KG1 (cell line): ENCODE measurements at places on chromosomes 16 and 17.

- DNase-seq, result no peak
Observed at GRCh38 chr16:65500007-65500406, 378.1 kb upstream of the CDH11 start.

GRCh38 chr16:55149622-55150021 lies 174.4 kb upstream of the IRX6 start:
- no peak for DNase-seq

DNA sequence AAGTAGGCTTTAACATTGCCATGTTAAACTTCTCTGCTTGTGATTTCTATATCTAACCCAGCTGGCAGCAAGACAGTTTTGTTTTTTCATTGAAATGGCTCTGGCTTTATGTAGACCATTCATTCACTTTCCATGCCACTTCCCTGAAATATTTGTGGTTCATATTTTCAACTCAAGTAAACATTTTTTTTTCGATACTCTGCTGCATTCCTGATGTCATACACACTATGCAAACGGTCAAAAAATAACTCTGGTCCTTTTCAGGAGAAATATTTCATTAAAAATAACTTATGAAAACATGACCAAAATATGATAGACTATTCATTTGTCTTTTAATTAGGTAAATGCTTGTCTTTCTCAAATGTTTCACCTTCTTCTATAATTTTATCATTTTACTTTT lies 116.3 kb downstream of the USP22 start:
- DNase-seq, result no peak

- DNase-seq, result no peak
Observed at GRCh38 chr16:31505483-31505882, 2.7 kb downstream of the RUSF1 start.

DNA sequence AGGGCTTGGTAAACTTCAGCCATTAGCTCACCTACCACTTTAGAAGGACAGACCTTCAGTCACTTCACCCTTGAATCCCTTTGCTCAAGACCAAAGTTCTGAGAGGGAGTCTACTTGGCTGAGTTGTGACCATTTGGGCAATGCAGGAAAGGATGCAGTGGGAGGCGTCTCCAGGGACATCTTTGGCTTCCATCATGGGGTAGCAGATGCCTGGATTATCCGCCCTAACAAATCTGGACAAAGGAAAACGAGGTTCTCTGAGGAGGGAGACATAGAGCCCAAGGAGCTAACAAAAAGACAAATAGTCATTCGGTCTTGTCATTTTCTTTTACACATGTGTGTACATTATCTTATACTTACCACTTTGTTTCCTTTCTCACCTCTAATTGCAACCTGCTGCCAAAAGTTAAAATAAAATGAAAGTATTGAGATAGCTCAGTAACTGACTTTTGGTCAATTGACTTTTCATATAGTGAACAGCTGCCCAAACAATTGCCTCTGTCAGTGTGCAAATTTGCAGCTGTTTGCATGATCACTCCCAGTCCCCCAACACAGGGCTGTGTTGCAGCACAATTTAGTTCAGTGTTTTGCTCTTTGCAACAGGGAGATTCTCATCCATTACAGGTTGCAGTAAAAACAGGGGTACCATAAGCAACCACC lies 108.9 kb upstream of the EEF2KMT start:
- DNase-seq, result no peak

DNA sequence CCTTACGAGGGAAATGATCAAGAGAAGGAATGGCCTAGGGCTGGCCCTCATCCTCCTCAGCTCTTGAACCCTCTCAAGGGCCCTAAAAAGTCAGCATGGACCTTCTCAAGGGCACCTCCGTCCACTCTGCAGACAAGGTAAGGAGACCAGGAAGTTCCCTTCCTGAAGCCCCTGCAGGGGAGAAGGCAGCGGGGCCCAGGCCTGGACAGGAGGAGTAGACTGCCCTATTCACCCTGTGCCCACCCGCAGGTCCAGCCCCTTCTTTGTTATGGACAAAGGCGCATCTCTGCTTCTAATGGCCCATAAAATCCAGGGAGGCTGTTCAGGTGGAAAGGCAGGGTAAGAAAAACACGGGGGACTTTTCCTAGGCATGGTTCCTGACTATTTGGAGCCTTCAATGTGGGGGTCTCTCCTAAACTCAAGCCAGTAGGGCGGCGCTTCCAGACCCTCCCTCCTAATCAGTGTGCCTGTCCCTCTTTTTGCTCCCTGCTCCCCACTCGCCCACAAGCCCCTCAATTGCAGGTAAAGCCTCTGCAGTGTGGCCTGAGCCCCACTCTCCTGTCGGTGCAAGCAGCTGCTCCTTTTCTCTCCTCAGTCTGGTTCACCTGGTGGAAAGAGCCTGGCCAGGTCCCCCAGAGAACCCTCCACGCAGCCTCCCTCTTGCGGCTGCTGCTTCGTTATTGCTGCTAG lies 28.2 kb downstream of the AXIN2 start:
- DNase-seq, result no peak

- DNase-seq, result no peak
Observed at GRCh38 chr17:57515662-57516211, 229.4 kb downstream of the CCDC182 start.
